ENCODE measurements at places on chromosomes 7 and 10.

GRCh38 chr10:49781247-49781646 lies 19.1 kb upstream of the OGDHL start:
- DNase-seq = no peak

DNA sequence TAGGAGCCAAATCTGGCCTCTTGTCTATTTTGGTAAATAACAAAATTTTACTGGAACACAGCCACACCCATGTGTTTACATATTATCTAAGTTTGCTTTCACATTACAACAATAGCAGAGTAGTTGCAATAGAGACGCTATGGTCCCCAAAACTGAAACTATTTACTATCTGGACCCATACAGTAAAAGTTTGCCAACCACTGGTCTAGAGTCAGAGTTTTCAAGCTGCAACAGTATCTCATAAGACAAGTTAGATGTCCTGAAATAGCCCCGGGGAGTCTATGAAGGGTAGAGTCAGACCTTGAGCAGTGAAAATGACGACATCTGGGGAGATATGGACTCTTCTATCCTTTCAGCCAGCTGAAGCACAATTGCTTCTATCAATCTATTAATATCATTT lies 74.2 kb downstream of the CTNNA3 start:
- no peak for DNase-seq

DNA sequence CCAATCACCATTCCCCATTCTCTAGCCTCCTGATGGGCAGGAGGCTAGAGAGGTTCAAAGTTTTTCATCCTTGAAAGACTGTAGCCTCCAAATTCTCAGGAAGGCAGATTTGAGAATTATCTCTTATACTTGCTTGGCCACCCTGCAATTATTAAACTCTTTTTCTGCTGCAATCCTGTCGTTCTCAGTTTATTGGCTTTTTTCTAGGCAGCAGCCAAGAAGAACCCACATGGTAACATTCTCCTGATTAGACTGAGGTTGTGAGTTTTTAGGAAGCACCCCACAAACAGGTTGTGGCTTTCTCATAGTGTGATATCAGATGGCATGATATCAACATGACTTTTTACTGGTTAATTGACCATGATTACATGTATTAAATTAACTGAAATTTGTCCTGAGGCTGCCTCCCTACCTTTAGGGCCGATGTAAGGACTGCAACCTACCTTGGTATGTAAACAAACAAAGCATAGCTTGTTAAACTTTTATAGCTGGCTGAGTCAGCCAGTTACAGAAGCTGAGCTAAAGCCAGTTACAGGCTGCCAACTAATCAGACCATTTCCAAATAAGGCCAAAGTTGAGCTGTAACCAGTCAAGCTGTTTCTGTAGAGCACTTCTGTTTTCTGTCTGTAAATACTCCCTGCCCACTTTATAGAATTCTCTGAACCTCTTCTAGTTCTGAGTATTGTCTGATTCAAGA lies 3.2 kb upstream of the ZNF248 start:
- no peak for DNase-seq

- DNase-seq = no peak
These were observed 68.4 kb upstream of the ATP6V0A4 start for GRCh38 chr7:138866353-138866752.

DNA sequence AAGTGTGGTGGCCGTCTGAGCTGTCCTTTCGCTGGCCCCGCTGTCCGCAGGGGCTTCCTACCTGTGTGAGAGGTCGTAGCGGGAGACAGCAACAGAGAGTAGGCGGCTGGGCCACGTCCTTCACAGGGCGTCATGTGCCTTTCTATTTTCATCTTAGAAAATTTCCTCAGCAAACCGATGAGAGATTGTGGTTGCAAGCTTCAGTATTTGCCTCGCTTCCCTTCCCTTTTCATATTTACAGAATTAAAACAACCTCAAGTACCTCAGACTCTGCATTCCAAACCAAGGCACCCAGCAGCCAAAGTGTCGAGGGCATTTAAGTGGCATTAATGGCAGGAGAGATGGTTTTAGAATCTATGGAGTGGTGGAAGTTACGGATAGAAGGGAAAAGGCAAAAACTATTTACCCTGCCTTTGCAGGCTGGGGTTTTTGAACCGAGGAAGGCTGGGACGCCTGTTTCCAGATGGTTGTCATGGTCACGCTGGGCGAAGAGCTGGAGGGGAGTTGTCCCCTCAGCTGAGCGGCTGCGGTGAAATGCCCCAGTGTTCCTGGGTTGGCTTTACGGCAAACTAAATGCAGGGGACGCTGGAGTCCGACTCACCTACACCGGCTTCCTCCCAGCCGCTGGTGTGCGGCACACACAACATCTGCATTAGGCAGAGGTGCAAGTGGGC lies 41.9 kb downstream of the WIPI2 start:
- DNase-seq = no peak

DNA sequence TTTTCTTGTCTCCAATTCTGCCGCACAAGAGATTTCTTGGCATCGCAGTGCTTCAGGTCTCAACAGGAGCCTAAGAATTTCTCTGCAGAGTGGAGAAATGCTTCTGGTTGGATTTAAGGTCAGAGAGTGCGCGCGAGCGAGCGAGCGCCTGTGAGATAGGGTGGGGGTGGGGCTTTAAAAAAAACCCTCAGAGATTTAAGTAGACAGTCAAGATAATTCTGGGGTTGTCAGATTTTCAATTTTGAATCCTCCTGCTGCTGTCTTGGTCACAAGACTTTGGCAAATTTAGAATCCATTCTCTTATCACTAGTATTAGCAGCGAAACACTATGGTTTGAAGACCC lies 49.7 kb downstream of the CPEB3 start:
- DNase-seq = no peak

DNA sequence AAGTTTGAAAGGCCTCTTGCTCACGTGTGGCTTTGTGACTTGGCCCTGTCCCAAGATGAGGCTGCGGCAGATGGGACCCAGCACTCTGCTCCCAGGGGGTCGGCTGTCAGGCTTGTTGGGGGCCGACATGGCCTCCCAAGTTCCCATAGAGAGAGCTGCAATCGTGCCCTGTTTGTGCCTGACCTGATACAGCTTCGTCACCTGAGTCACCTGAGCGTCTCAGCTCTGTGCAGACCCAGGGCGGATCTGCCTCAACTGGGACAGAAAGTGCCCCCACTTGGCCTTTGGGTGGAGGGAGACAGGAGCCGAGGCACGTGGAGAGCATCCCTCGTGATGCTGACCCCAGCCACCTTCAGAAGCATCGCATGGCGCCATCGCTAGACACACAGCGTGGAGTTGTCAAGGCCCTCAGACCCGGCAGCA lies 21.7 kb downstream of the PAPOLB start:
- DNase-seq = no peak

GRCh38 chr10:63241841-63242281 lies 108.7 kb downstream of the NRBF2 start:
- no peak for DNase-seq

DNA sequence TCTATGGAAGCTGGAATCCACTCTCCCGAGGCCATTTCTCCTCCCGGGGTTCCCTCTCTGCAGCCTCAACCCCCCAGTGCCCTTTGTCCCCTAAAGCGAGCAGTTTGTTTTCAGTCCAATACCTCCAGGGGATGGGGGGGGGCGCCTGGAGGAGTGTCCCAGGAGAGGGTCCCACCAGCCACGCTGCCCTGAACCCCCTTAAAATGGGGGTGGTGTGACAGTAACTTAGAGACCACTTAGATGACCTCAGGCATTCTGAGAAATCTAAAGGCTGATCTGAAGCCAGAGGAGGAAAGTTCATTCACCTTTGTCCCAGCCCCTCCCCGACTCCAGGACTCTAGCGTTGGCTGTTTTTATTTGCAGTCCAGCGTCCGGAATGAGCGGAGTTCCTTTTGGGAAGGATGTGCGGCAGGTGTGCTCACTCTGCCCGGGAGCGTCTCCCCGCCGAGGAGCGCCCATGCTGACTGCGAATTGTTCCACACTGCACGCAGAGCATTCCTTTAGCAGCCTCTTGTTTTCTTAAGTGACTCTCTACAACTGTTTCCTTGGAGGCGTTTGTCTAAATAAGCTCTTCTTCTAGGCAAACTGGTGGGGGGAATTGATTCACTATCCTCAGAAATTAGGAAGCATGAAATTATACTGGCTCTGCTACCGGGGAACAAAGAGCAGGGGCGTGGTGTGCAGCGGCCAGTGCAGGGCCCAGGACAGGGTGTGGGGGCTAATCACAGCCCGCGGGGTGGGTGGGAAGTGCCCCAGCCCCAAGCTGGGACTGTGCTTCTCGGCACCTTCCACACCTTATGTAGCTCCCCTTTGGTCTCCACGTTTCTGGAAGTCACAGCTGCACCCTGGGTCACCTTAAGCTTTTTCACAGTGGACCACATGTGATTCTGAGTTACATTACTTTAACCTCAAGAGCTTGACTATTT lies 46.3 kb downstream of the SYPL1 start:
- DNase-seq = no peak

DNA sequence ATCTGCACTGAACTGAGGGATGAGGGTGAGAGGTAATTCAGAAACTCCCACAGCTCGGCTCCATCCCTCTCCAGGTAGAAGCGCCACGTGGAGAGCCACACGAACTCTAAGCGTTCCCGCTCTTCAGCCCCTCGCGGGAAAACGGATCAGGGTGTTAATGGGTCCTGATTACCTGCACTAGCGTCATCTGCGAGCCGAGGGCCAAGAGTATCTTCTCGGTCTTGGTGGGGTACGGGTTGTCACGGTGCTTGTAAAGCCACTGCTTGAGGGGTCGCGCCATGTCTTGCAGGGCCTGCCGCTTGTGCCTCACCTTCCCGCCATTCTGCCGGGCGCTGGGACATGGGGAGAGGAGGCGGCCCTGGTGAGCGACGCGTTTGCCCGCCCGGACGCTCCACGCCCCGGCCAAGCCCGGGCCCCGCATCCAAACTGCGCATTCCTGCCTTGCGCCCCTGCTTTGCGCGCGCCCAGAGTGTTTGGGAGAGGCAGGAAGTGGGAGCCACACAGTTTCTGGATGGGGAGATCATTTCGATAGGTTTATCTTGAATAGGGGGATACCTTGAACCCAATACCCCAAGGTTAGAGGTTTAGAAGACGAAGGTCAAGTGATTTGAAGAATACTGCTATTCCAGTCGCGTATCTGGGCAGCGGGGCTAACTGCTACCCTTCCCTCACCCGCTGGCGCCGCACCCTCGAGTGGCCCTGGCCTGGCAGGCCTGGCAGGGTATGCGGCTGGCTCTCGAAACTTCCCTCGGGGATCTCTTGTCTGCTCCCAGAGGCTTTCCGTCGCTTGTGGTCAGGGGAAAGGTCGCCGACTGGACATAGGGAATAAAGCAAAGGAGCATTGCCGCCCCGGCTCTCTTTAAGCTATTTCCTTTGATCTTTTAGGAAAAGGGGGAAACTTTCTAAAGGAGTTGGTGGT lies 4.2 kb downstream of the MKX start:
- DNase-seq = no peak

- no peak for DNase-seq
These were observed 42.6 kb upstream of the MYL10 start for GRCh38 chr7:101671371-101672356.

DNA sequence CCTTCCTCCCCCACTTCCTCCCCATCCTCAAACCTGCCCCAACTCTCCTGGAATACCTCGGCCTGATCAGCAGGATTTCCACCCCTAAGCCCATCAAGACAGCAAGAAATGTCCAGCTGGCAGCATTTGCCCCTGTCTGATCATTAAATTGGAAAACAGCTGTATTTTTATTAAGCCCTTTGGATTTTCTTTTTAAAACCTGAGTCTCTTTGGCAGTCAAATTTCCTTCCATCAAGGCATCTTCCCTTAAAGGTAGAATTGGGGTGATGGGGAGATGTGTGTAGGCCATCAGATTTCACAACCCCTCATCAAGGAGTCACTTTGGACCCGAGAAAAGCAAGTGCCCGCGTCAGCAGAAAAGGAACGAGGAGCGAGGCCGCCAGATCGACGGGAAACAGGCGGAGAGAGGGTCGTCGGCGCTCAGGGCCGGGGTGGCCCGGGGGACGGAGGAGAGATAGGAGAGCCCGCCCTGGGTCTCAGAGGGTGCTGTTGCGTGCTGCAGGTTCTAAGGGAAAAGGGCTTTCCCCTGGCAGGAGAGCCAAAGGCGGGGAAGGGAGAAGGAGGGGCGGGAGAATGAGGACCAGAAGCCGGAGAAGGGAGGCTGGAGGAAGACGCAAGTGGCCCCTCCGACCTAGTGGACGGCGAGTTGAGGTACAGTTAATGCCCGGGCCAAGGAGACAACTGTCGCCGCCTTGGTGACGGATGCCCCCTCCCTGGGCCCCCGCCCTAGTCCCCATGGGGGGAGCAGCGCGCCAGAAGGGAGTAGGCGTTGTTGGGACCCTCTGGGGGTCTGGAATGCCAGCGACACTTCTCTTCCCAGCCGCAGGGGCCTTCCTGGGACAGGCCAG lies 11.5 kb upstream of the GATA3 start:
- DNase-seq = no peak

- DNase-seq = peak; percentile 18
These were observed 76.8 kb upstream of the IKZF1 start for GRCh38 chr7:50227726-50228125.

GRCh38 chr10:11149807-11150141 lies 132.1 kb downstream of the CELF2 start:
- no peak for DNase-seq

DNA sequence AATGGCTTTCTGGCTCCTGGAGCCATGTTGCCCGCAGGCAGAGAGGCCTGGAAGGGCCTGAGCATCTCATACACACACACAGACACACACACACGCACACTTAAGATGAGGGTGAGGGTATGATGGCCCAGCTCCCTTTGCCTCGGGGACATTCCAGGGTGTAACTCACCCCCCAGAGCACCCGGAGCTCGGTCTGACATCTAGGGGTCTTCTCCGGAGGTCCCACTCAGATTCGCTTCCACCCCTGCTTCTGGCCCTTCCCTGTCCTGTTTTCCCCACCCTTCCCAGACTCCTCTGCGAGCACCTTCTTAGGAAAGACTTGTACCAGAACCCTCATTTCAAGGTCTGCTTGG lies 304.4 kb downstream of the GRID1 start:
- no peak for DNase-seq

DNA sequence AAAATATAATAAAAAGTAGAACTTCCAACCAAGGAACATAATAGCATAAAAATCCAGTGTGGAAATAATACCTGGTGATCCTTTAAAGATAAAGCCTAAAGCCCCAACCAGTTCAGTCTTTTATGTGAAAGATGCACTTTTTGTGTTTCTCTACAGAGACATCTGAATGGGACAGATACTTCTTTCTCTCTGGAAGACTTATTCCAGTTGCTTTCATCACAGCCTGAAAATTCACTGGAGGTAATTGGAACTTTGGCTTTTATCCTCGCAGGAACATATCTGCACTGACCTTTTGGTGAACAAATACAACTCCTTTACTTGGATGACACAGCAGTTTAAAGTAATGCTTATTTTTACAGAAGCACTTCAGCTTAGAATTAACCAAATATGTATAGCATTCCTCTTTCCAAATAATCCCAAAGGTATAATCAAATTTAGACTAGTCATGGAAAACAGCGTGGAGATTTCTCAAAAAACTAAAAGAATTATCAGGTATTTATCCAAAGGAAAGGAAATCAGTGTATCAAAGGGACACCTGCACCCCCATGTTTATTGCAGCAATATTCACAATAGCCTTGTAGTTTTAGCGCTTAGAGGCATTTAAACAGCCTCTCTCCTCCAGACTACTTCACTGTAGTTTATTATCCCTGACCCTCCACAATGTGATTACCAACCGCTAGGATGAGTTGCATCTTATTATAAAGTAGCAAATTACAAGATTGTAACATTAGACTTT lies 16.8 kb downstream of the HNRNPA2B1 start:
- no peak for DNase-seq
